ENCODE measurements at places on chromosomes 1 and 21.

DNA sequence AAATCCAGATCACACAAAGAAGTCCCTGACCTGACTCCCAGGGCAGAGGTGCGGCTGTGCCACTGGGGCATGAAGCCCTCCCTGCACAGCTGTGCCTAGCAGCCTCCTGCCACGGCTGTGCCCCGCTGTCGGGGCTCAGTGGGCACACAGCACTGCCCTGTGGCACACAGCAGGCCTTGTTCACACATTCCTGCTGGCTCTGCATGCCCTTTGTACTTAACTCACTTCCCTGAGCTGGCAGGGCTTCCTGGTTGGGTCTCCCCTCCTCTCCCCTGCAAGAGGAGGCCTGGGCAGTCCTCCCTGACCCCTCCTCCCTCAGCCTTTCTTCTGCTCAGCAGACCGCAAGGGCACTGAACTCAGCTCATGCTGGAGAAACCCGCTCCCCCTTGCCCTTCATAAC lies 14.8 kb downstream of the LHX4 start:
- DNase-seq, result no peak

- no peak for DNase-seq
These were observed 178.0 kb downstream of the RYR2 start for GRCh38 chr1:237219751-237220642.

GRCh38 chr1:61101536-61101935 lies 19.2 kb downstream of the NFIA start:
- no peak for DNase-seq

DNA sequence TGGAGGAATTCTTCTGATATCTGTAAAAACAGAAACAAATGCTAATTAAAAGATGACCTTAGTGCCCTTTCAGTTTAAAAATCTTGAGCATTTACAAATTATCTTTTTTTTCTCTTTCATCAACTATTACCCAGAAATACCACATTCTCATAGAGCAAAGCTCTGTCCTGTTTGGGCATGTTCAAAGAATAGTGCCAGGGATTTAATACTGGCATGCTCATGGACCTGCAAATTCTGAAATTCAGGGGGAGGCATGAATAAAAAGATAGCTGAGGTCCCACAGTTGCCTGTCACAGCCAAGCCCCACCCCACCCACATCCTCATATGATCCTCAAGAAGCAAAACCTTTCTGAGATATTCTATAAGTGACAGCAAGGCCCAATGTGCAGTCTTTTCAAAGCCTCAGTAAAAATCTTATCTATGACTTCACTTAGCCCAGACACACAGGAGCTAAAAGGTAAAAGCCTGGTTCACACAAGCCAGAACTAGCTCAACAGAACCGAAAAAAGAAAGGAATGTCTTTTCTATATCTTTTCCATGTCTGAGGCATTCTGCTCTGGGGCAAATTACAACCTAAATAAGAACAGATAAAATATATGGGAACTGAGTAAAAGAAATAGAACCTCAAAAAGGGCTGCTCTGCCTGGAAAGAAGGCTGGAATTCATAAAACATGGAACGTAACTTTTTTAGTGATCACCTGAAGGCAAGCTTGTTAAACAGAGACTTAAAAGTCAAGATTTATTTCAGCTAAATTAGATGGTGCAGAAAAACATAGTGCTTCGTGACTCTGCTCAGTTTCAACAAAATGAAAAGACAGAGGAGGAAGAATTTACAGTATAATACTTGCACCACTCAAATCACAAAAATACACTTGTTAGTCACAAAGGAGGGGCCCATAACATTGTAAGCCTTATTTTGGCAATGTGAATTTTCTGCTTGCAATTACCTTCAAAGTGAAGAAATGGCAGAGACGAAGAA lies 11.0 kb downstream of the WLS start:
- DNase-seq, result no peak

GRCh38 chr1:213452501-213452900 lies 401.5 kb downstream of the RPS6KC1 start:
- DNase-seq, result no peak

- DNase-seq, result no peak
These were observed 222.4 kb upstream of the C8B start for GRCh38 chr1:57188168-57188567.

DNA sequence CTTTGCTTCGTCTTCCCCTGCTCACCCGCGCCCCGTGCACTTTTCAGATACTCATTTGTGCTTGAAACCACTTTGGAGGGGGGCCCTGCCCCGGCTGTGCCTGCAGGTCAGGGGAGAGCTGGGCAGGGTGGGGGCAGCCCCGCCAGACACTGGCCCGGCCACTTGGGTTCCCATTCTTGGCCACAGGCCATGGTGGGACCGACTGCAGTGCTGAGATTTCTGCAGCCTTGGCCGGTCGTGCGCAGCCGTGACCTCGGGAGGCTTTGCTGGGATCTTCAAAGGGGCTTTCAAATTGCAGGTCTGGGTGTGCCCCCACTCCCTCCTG lies 54.5 kb upstream of the TTC34 start:
- no peak for DNase-seq

DNA sequence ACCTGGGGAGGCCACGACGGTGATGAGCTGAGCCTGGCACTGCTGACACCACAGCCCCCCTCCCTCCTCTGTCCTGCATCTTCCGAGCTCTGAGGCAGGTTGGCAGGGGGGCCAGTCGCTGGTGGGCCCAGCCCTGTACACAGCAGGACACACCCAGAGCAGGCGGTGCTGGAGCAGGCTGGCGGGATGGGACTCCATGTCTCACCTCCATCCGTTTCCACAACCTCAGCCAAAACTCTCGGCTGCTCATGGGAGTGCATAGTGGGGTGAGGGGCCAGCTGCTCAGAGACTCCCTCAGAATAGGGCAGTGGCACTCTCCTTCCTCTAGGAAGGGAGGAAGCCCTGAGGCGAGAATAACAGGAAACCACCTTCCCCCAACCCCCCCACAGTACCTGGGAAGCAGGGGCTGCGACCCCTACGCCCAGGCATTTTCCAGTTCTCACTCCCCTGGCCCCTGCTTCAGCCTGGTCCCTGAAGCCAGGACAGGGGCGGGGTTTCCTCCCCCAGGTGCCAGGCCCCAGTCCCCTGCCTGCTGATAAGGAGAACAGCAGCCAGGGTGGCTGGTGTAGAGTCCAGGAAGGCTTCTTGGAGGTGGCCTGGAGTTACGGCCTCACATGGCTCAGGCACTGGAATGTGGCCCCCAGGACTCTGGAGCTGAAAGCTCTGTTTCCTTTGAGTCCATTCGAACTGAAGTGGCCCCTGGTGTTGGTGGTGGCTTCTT lies 3.2 kb upstream of the IBA57 start:
- DNase-seq, result no peak

- no peak for DNase-seq
These were observed 19.6 kb upstream of the RAP1A start for GRCh38 chr1:111599781-111600693.

DNA sequence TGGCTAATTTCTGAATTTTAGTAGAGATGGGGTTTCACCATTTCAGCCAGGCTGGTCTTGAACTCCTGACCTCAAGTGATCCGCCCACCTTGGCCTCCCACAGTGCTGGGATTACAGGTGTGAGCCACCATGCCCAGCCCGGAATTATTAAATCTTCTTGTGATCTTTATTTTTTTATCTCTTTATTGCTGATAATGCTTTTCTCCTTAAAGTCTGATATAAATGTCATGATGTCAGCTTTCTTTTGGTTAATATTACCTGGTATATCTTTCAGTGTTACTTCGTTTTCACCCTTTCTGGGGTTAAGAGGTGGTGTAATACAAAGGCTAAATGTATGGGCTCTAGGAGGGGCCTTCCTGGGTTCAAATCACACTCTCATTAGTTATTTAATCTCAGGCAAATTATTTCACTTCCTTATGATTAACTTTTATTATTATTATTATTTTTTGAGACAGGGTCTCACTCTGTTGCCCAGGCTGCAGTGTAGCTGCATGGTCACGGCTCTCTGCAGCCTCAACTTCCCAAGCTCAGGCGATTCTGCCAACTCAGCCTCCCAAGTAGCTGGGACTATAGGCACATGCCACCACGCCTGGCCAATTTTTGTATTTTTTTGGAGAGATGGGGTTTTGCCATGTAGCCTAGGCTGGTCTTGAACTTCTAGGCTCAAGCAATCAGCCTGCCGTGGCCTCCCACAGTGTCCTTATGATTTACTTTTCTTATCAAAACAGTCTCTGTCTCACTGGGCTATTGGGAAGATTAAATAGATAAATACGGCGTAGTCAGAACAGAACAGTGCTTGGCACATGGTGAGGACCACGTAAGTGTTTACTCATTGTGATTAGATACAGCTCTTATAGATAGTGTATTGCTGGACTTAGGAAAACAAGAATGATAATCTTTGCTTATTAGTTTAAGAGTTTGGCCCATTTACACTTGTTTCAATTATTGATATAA lies 216.5 kb downstream of the URB2 start:
- DNase-seq, result no peak

GRCh38 chr1:5660141-5660935 lies 331.9 kb downstream of the NPHP4 start:
- DNase-seq, result no peak

DNA sequence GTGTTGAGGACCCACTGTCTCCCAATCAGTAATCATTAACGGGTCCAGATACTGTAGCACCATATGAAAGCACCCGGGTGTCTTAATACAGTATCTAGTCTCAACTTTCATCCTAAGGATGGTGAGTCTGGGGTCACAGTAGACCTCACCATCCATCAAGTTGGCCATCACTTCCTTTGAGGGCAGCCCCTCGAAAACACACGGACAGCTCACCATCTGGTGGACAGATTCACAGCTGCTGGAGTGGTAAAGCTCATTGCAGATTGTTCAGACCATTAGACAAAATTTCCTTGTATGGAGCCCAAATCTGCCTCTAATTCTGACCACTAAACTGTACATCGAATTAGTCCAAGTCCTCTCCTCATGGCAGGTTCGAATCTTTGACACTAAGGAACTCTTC lies 123.1 kb downstream of the PGBD5 start:
- no peak for DNase-seq

DNA sequence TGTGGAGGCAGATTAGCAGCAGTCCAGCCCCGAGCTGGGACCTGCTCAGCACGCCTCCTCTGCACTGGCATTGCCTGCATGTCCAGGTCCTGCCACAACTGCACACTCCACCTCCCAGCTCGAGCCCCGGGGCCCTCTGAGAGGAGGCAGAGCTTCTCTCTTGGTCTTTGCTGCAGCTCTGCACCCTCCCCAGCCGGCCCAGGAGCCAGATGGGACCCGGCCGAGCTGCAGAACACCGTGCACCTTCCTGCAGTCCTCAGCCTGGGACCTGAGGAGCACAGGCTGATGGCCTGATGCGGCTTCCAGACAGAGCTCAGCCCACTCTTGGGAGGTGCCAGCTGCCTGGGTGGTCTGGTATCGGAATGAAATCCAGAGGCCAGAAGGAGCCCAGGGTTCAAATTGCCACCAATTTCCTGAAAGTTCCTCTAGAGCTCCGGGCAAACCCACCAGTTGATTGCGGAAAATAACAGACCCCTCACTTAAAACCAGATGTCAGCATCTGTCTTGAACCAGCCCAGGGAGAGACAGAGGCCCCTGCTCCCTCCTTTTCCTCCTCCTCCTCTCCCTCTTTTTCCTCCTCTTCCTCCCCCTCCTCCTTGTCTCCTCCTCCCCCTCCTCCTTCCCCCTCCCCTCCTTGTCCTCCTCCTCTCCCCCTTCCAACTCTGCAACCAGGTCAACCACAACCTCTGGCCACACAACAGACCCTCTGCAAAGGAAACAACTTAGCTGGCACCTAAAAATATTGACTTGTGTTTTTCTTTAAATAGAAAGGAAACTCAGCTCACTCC lies 10.6 kb upstream of the SPSB1 start:
- DNase-seq, result no peak

- DNase-seq, result peak; percentile 96
These were observed at the start of gene SH2D2A for GRCh38 chr1:156816561-156817328. SH2D2A (minus strand) TSS chr1:156816848; CDS start chr1:156816708, 140 bp downstream.

GRCh38 chr1:218600968-218601367 lies 255.8 kb downstream of the TGFB2 start:
- DNase-seq, result no peak

- no peak for DNase-seq
These were observed 14.2 kb downstream of the CLIC4 start for GRCh38 chr1:24759492-24759891.

DNA sequence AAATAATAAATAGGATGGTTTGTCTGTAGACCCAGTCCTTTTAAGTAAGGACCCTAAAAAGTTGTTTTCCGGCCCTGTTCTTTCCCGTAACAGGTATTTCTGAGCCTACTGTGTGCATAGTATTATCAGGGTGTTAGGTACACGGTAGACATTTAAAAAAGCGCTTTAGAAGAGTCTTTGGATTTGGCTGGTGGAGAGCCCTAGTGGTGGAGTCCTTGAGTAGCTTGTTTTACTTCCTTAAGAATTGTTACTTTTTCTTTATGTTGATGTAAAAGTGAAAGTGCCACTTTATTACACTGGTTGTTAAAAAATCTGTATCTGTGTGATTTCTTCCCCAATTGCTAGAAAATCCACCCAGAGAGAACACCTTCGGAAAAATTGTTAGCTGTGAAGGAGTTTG lies 36.8 kb downstream of the SMYD2 start:
- DNase-seq, result no peak

GRCh38 chr1:161956097-161956496 lies 67.6 kb downstream of the OLFML2B start:
- no peak for DNase-seq

DNA sequence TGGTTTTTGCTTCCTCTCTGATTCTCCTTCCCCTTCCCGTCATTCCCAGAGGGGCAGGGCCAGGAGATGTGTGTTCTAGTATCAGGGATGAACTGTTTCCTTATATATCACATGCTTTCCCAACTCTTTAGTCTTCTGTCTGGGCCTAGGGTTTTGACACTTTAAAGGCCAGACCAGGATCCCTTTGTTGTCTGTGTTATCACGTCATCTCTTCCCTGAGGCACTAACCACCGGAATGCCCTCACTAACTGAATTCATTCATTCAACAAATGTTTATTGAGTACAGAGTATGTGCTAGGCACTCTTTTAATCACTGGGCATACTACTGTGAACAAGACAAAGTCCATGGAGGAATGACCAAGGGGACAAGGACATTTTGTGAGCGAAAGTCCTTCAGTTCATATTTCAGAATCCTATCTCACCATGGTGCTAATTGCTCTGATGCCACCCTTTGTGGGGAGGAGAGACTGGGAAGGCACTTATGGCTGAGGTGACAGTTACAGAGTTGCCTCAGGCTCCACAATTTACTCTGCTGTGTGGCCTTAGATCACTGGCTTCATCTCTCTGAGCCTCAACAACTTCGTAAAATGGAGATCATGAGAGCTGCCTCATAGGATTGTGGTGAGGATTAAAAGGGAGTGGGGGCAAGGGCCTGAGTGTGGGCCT lies 12.0 kb upstream of the ZNF362 start:
- no peak for DNase-seq

GRCh38 chr1:116346943-116347673 lies 25.9 kb upstream of the ATP1A1 start:
- DNase-seq, result peak; percentile 19

GRCh38 chr1:6014130-6014999 lies 22.1 kb upstream of the NPHP4 start:
- DNase-seq, result no peak

- no peak for DNase-seq
These were observed 19.3 kb downstream of the QSOX1 start for GRCh38 chr1:180173952-180174351.

DNA sequence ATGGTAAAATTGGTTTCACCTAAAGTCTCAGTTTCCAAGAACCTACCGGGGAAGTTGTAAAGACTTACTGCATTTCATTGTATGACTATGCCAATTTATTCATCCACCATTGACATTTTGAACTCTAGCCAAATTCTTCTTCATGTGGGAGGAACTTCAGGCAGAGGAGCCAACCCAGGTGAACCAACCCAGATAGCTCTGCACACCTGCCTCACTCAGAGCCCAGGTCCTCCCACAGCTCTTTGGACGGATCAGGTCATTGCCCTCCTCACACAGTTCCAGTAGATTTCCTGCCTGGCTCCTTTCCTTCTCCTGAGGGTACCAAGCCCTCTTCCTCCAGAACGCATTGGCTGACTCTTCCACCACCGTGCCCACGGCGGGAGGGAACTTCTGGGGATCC lies 121.7 kb downstream of the DTL start:
- no peak for DNase-seq

All from CD4-positive, alpha-beta T cell treated with Interleukin-4 for 1 hour (primary cell).